Ureter (tissue), 1 donor: ENCODE measurements at places on chromosomes 6 and 20.

DNA sequence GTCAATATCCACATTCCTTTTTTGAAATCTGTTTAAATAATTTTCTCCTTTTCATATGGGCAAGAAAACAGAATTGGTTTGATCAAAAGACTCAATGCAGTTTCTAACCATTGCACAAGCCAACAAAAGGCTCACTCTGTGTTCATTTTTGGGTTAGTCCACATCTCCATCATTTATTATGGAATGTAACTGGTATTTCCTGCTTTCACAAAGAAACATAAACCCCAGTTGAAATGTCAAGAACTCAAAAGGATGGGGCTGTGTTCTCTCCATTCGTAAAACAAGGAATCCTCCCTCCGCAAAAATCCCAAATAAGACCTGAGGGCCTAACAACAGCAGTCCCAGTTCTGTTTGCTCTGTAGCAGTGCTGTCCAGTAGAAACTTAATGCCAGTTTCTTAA, 420.9 kb downstream of the GJA1 start:
- DNase-seq, result no peak

- DNase-seq, result no peak
Observed at GRCh38 chr6:35719830-35720733, 16.8 kb upstream of the ARMC12 start.

DNA sequence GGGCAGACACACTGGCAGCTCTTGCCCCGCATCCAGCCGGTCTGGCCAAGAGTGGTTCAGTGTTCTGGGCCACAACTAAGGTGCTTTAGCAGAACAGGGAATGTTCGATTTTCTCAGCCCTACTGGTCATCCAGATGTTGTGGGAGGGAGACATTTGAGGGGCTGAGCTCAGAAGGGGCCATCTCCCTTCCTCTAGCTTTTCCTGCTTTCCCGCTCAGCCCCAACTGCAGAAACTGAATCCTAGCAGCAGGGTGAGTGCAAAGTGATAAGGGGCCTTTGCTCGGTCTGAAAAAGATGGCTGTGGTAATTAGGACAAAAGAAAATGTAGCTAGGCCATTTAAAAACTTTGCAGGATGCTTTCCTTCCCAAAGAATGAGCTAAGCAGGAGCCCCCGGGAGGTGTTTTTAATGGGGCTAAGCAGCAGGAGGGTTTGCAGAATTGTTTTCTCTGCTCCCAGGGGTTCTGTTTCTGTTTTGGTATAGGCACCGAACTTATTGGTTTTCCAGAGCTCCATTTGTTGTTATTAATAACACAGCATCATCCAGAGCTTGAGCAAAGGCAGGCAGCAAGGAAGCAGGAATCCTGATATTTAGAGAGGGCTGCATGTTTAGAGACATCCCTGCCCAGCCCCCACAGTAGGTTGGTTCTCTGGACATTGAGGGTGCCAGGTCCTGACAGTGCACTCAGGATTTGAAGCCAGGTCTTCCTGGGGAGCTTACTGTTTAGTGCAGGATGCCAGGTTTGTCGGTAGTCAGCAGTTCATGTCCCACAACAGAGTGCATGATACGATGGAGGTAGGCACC, 210.9 kb downstream of the SLC24A3 start:
- DNase-seq, result no peak

GRCh38 chr20:24483435-24484080, 14.1 kb downstream of the SYNDIG1 start:
- DNase-seq, result no peak

DNA sequence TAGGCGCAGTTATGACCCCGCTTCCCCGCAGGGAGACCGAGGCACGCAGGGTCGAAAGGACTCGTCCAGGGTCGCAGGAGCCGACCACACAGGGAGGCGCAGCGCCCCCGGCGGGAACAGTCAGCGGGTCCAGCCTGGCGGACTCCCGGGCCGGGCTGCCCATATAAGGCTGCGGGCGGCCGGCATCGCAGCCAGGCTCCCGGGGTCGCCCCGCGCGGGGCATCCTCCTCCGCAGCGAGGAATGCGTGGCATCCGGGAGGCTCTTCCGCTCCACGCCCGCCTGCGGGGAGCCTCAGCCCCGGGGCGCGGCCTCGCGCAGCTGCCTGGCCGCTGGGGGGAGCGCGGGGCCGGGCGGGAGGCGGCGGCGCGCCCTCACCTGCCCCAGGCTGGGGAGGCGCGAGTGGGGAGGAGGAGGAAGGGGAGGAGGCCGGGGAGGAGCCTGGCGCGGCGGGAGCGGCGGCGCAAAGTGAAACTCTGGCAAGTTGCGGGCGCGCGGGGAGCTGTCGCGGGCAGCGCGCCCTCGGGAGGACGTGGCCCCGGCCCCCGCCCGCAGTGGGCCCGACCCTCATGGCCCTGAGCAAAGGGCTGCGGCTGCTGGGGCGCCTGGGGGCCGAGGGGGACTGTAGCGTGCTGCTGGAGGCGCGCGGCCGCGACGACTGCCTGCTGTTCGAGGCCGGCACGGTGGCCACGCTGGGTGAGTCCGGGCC, at the start of gene SYNJ2:
SYNJ2 (plus strand) TSS at position 469 of the 707 bp plus-strand sequence; CDS start at position 568, 99 bp downstream.
- DNase-seq, result peak; percentile 86
